ENCODE measurements at places on chromosomes 5 and 9.

DNA sequence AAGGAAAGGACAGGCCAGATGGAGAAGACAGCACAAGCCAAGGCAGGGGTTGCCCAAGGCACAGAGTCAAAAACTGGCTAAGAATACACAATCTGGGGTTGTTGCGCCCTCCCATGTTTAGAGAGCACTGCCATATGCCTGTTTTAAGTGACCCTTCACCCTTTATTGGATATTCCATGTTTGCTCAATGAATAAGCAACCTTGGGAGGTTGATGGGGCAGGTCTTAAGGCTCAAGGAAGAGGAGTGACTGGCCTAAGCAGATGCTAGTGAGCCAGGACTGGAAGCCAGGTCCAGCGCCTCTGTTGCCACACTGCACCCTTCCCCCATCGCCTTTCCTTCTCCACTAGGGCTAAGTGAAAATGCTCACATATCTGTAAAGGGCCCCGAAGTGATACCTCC, 6.7 kb downstream of the TXN start:
- no peak for DNase-seq

GRCh38 chr5:38695021-38695958, 138.8 kb upstream of the LIFR start:
- no peak for DNase-seq

DNA sequence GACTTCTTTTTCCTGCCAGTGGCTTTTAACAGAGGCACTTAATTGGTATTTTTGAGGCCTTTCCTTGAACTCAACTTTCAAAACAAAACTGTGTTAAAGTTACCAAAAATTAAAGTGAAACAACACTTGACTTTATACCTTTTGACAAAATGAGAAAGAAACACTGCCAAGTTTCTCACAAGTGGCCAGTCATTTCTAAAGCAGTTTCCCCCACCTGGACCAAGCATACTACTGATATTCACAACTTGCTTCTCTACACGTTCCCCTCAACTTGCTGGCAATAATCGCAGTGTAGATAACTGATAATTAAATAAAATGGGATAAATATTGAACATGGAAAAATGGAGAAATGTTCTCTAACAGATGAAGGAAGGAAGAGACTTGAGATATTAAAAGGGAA, 135.7 kb downstream of the TLR4 start:
- no peak for DNase-seq

GRCh38 chr9:35673132-35674024, at the start of gene CA9:
TSS of gene CA9 (plus strand) at chr9:35673928. CDS start at chr9:35673960, 32 bp downstream.
- no peak for DNase-seq

DNA sequence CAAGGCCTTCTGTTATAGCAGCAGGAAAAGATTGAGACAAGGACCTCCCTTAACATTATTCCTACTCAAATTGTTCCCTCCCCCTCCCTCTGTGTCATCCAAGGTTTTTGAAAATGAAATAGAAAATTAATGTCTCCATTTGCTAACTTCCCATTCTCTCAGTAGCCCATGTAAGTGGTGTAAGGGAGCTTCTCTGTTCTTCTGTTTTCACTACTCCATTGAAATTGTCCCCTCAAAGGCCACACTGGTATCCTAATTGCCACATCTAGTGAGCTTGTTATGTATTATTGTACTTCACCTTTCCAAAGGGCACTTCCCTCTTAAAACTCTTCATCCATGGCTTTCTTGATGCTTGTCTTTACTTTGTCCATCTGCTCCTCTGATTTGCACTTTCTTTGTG, 131.2 kb upstream of the PIK3R1 start:
- no peak for DNase-seq

GRCh38 chr5:177327539-177328522, 16.1 kb upstream of the MXD3 start:
- no peak for DNase-seq

- DNase-seq = no peak
These were observed 49.3 kb downstream of the SPRY4 start for GRCh38 chr5:142275496-142275895.
